ENCODE measurements at places on chromosomes 5 and 9.

GRCh38 chr5:74440341-74440740 lies 200.2 kb downstream of the ENC1 start:
- DNase-seq, result no peak

GRCh38 chr9:4799775-4800174 lies 7.0 kb downstream of the RCL1 start:
- no peak for DNase-seq

GRCh38 chr5:13107537-13107936 lies 837.0 kb downstream of the DNAH5 start:
- DNase-seq, result no peak

GRCh38 chr5:156128026-156128425 lies 198.9 kb upstream of the SGCD start:
- no peak for DNase-seq

DNA sequence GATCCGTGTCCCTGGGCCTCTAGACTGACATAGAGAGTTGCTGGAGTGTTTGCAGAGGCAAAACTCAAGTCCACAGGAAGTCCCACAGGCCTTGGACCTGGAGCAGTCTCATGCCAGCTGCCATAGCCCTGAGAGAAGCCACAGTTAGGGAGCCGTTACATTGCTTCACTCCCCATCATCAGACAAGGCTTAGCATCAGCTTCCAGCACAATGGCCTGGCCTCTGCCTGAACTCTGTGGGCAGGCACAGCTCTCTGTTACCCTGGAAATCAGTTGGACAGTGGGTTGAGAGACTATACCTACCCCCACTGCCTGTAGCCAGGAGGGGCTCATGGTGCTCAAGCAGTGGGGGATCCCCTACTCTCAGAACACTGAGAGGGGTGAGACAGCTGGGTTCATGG lies 16.2 kb upstream of the C9orf72 start:
- no peak for DNase-seq

GRCh38 chr5:59988396-59988795 lies 94.9 kb upstream of the PDE4D start:
- no peak for DNase-seq

GRCh38 chr5:122523776-122524175 lies 211.7 kb downstream of the SNCAIP start:
- DNase-seq, result no peak

- no peak for DNase-seq
Observed at GRCh38 chr5:62689599-62690368, 111.2 kb downstream of the LRRC70 start.

- no peak for DNase-seq
Observed at GRCh38 chr5:133455676-133456075, 156.7 kb downstream of the FSTL4 start.

- no peak for DNase-seq
Observed at GRCh38 chr5:133409210-133409674, 203.1 kb downstream of the FSTL4 start.

GRCh38 chr9:114321759-114322158 lies 1.1 kb upstream of the ORM1 start:
- DNase-seq, result no peak

DNA sequence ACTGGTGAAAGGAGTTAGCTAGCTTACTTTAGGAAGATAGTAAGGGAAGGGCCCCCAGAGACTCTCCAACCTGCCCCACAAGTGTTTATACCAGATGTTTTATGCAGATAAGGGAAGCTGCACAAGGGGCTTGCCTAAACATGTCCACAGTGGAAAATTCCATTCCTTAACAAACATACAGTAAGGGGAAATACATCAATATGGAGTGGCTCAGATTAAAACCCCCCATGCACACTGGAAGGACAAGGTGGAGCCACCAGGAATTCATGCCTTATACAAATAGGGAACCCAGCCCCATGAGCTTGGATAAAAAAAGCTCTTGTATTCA lies 106.3 kb upstream of the GPBP1 start:
- DNase-seq, result no peak

DNA sequence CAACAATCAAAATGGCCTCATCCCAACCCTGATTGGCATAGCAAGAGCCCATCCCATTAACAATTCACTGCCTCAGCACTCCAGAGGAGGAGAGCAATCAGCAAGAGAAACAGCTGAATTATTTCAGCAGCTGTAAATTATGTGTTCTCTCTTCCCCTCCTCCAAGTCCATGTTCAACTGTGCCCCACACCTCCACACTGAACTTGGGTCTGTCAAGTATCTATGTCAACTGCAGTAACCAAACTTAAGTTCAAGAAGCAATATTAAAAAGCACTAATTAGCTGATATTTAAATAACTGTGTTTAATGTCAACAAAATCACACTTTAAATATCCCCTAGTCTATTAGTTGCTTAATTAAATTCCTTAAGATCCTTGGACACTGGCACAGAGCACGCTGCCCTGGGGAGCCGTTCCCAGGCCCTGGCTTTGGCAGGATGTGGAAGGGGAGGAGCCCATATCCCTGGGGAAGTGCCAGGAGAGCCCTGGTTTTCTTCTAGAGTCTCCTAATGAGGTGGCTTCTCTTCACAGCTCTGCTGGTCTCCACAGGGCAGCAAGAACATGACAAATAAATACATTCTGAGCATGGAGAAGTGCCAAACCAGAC lies 50.6 kb downstream of the SIL1 start:
- DNase-seq, result no peak

DNA sequence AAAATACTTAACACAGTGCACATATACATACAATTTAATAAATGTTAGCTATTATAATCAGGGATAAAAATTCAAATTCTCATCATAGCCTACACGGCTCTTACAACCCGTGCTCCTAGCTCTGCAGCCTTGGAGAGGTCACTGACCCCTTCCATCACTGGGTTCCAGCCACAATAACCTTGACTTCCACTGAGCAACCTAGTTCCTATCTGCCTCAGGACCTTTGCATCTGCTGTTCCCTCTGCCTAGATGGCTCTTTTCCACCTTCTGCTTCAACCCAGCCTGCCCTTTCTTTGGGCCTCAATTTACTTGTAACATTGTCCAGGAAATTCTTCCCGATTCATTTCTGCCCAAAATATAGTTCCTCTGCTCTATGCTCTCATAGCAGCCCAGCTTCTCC lies 8.9 kb upstream of the DELE1 start:
- DNase-seq, result no peak

DNA sequence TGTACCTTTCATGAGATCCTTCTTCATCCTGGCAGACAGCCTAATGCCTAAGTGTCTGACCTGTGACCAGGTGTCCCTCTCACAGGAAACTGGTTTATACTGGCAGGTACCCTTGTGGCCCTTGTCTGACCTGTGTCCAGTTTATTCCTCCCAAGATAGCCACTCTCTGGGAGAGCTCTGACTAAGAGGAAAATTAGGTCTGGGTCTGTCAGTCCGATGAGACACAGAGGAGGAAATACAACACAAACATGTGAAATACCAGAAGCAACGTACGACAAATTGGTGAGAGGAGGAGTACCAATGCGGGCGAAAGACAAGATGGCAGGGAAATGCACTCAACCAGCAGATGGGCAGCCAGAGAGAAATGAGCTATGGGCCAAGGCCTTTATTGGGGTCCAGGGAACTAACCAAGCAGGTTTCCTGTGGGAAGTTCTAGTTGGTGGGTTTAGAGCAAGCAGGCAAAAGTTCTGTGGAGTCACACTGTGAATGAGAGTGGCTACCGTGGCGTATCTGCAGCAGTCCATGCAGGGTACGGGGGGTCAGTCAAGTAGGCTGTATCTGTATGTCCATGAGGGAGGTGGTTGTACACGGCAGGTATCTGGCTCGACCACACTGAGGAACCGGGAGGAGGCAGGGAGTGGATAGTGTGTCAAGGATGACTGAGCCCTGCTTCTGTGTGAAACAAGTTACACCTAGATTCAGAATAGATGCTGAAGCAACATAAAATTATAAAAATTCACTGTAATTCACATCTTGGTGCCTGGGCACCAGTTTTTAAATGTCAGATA lies 109.0 kb downstream of the MLLT3 start:
- no peak for DNase-seq

GRCh38 chr5:67243944-67244343 lies 47.3 kb upstream of the CD180 start:
- no peak for DNase-seq

DNA sequence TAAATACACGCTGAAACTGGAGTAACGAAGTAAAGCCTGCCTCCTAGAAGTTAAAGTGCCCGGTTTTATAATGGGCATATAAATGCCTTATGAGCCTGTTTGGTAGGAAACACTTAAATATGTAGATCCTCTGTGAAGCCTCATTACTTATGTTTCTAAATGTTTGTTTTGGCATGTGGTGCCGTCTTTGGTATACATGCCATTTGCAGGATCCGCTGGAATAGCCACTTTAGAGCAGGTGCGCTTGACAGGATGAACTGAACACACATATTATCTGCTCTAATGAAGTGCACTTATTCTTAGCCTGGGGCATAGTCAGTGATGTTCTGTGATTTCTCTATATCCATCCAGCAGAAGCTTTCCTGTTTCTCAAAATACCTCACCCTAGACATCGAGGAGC lies 778.1 kb upstream of the WWC1 start:
- DNase-seq, result no peak

DNA sequence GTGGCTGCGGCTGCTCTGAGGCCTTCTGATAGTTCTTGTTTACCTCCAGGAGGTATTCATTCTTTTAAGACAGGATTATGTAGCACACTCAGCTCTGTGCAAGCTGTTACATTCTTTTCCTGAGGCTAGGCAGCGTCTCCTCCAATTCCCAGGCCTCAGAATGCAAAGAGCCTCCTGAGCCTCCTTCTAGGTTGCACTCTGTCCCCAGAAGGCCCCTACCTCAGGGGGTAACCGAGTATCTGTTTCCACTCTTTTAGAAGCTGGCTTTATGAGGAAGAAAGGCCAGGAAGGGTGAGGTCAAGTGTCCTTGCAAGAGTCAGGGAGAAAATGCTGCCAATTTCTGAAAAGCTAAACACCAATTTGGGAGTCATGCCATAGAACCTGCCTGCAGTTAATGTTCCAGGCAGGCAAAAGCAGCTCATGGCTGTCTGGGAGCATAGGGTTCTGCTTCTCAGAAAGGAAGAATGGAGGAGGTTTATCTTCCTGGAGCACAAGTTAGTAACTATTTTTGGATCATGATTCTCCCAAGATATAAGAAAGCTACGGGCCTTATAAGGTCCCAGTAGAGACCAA lies 178.9 kb downstream of the SEMA6A start:
- DNase-seq, result no peak

DNA sequence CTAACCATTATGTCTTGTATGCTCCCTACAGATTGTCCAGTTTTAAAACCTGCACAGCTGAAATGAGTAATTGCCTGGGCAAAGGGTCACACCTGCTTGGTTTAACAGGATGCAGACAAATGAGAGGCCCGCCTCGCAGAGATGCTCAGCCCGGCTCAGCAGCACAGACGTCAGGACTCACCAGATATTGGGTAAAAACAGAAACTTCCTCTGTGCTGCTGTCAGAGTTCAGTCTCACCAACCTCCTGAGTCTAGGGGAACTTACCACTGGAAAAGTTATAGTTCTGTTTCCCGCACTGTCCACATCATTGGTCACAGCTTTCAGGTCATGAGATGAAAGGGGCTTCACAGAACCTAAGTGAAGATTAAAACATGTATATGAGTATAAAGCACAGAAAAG lies 152.5 kb downstream of the ESM1 start:
- no peak for DNase-seq

DNA sequence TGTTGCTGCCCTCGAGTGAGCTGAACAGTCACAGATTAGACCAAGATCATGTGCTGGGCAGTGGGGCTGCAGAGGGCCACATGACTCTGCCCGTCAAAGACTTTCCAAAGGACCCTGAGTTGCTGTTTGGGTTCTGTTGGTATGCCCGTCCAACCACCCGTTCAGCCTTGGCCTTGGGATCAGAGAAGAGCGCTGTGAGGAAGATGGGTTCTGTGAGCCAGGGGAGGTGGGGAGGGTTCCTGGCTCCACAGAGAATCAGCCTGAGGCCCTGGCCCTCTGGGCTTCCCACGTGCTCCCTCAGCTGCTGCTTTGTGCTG lies 72.6 kb downstream of the RGS3 start:
- no peak for DNase-seq

- no peak for DNase-seq
Observed at GRCh38 chr5:166430491-166431319, 1860.7 kb upstream of the WWC1 start.

DNA sequence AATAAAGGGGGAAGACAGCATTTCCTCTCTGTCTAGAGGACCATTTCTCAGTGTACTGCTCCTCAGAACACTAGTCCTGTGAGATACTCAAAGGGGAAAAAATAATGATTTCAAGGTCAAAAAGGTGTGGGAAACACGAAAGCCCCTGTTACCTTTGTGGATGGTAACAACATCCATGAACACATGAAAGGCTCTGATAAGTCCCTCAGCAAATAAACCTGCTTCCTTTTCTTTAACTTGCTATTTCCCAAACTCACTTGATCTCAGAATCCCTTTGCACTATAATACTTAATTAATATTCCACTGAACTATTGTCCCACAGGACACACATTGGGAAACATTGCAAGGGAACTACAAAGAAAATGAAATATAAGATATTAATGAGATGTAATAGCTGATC lies 65.6 kb downstream of the SMIM23 start:
- DNase-seq, result no peak

DNA sequence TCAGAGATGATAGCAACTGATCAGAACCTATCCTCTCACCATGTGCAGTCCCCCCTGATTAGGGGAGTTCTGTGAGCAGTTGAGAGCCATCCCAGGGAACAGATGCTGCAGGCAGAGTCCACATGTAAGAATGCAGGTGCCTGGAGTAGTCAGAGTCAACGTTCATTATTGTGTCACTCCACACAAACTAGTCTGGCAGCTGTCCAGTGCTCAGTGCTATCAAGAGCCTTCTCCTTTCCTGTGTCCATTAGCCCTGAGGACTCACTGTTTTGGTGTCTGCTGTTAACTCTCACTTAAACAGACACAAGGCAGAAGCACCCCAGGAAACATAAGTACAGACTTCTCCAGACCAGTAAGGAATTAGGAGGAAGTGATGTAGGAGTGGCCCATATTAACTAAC lies 2.5 kb downstream of the SH3TC2 start:
- no peak for DNase-seq
